ENCODE measurements at places on chromosomes 3 and 15.

GRCh38 chr15:68557469-68558317 lies 21.1 kb upstream of the CORO2B start:
- no peak for DNase-seq

DNA sequence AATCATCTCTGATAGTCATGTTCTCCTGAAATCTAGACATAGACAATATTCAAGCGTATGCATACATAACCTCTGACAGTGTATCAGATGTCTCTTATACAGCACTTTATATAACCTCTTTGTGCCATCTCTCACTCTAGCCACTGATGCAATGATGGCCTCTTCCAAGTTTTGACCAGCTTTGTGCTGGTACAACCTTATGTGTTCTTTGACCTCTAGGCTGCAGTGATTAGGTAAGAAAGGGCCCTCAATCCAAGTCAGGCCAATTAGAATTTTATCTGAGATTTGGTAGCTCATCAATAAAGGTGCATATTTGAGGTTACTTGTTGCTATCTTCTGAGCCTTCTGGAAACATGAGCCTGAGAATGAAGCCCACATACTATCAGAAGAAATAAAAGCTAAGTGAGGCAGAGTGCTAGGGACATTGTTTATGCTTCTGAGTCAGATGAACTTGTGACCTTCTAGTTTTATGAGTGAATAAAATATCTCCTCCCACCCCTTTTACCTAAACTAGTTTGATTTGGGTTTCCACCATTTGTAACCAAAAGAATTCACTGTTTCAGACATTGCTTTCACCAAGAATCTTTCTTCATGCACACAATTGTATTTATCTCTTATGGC lies 283.2 kb upstream of the SUCLG2 start:
- DNase-seq: no peak

DNA sequence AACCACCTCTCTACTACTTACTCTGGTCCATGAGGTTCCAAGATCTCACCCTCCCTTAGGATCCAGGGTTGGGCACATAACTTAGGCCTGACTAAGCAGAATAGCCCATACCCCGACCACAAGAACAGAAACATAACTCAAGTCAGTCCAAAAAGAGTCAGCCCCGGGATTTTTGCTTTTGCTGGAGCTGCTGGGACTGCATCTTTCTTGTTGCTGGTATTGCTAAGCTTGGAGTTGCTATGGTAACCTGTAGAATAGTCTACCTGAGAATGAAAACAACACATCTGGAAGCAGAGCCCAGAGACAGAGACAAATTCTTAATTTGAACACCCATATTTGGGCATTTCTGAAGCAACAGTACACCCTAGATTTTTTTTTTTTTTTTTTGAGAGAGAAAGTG lies 6.5 kb downstream of the RUBCN start:
- no peak for DNase-seq

- no peak for DNase-seq
These were observed 1.9 kb upstream of the MTMR14 start for GRCh38 chr3:9647450-9647849.

GRCh38 chr3:139630542-139630941 lies 47.2 kb downstream of the NMNAT3 start:
- no peak for DNase-seq

Data from CD4-positive, alpha-beta T cell treated with Interleukin-21 for 1 hour (primary cell).